ENCODE measurements at places on chromosomes 12 and 14. TPM values are rescaled to one million over a fixed set of nuclear protein-coding genes. Genes with fewer than 3 reads are reported as not detected.

The FAR2 gene
- total RNA-seq: 10.7 TPM

The DDX11 gene
- 5.6 TPM for total RNA-seq

The BBOF1 gene
- total RNA-seq: 6.0 TPM

The KRT85 gene
- total RNA-seq: not detected

The P3H3 gene
- total RNA-seq: 258 TPM

The TMPRSS12 gene
- not detected for total RNA-seq

The PARP11 gene
- 6.4 TPM for total RNA-seq
